ENCODE measurements at places on chromosomes 2 and 18.

DNA sequence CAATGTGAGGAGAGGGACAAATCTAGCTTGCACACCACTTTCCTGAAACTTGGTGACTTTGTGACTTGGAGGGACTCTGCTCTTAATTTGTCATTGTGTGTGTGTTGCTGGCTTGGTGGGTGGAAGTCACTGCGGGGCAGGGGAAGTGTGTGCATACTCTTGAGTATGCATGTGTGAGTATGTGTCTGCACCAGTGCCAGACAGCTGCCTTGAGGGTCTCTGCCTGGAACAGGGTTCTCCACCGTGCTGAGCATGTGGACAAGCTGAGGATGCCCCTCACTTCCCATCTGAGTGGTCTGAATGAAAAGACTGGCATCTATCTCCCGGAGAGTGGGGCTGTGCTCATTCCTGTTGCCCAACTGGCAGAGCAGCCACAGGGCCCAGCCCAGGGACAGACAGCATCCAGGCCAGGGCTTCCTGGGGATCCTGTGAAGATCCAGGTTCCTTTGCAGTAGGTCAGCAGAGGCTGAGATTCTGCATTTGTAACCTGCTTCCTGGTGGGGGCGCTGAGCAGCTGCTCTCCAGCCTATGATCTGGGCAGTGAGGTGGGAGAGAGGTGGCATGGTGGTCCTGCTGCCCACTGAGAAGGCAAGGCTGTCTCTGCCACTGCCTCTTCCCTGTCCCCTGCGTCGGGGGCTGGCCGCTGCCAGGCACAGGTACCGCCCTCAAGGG lies 138.9 kb upstream of the HAAO start:
- no peak for DNase-seq

GRCh38 chr18:35467624-35468016 lies 30.1 kb downstream of the INO80C start:
- DNase-seq = no peak

GRCh38 chr2:213252206-213252605 lies 32.1 kb upstream of the SPAG16 start:
- no peak for DNase-seq

- DNase-seq = no peak
These were observed 5.4 kb downstream of the TFCP2L1 start for GRCh38 chr2:121279476-121280220.

- no peak for DNase-seq
These were observed 62.3 kb upstream of the ZFP36L2 start for GRCh38 chr2:43288417-43289305.

DNA sequence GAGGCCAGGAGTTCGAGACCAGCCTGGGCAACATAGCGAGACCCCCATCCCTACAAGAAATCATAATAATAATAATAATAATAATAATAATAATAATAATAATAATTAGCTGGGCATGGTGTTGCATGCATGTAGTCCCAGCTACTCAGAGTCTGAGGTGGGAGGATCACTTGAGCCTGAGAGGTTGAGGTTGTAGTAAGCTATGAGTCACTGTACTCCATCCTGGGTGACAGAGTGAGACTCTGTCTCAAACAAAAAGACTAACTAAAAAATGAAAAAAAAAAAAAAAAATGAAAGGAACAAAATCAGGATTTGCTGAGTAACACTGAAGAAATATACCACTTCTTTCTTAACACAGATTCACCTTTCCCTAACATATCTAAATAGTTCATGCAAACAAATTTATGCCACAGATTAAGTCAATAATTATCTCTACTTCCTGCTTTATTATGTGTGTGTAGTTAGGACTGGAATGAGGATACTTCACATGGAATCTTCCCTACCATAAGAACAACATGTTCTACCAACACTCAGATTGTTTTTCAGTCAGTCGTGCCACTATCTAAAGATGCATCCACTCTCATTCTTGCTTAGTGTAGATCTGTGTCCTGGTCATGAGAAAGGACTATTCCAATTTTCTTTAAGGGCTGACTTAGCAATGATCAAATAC lies 928.7 kb downstream of the SLC4A3 start:
- DNase-seq = no peak

DNA sequence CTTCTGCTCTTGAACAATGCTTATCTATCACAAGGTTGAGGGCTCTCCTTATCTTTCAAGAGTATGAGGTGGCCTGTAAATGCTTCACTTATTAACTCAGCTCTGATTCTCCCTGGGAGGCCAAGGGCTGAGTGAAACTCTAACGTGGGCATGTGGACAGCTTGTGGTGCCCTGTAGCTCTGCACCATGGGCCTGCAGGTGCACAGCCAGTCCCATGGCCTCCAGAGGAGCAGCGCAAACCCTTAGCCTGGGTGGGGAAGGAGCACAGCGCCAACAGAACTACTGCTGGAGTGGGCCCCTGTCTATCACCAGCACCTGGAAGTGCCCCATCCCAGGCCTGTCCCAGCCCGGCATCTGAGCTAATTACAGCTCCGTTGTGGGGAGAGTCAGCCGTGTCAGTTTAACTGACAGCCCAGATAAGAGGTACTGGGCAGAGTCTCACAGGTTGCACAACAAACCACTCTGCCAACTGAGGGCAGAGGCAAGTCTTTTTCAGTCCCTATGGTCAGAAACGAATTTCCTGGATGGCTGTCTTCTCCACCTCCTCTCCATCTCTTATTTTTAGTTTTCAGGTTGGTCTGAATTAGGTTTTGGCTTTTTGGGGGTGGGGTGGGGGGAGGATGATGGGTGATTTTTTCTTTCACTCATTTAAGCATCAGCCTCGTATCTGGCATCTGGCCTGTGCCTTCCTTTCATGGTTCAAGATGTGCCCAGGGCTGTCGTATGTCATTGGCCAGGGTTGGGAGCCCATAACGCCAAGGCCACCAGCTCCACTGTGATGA lies 219.5 kb downstream of the BCL2 start:
- DNase-seq = no peak

DNA sequence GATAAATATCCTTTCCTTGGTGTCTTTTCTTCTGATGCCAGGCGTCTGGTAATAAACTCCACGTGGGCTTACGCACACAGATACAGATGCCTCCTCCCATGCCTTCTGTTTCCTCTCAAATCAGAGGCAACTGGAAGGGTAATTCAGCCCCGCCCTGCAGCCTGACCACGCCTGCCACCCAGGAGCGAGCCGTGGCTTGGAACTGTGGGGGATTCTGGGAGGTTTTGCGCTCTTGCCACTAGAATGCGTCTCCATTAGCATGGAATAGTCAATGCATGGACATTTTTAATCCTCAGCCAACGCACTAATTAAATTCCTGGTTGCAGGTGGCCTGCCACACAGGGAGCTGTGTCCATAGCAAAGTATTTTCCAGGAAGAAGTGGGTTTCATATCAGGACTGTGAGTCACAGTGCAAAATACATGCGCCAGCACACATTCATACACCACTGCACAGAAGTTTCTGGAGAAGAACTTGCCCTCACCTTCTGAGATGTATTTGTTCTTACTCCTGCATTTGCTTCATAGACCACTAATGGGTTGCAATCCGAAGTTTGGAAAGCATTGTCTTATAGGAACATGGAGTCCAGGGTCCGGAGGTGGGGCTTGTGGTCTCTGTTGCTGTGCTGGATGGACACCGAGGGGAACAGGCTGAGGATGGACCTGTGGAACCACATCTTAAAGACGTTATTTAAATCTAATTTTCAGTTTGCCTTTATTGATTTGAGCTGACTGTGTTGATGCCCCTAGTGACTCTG lies 151.4 kb downstream of the LDLRAD4 start:
- no peak for DNase-seq

GRCh38 chr2:106849253-106849652 lies 36.7 kb downstream of the ST6GAL2 start:
- no peak for DNase-seq

DNA sequence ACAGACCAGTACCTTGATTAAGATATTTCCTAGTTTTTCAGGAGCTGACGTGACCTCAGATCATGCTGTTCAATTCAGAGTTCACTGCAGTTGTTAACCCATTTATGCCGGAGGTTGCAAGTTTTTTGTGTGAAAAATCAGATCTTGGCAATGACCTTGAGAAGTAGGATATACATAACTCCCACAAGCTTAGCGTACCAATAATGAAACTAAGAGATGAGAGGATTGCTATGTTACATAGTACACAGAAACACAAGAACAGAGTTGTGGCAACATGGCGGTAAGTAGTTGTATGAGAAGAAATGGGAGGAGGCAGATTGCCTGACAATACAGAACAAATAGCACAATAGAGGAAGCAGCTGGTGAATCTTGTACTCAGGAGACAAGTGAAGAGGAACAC lies 39.1 kb downstream of the PPIG start:
- DNase-seq = no peak

GRCh38 chr2:198604599-198604998 lies 800.2 kb downstream of the PLCL1 start:
- DNase-seq = no peak

- DNase-seq = no peak
These were observed 535.7 kb downstream of the DCC start for GRCh38 chr18:52875725-52876124.

GRCh38 chr2:199434555-199434954 lies 23.2 kb downstream of the SATB2 start:
- no peak for DNase-seq

GRCh38 chr2:233867993-233868532 lies at the start of gene MSL3B:
TSS of gene MSL3B (minus strand) at chr2:233868386.
- DNase-seq = no peak

GRCh38 chr2:11807156-11808015 lies 61.0 kb downstream of the LPIN1 start:
- no peak for DNase-seq
